ENCODE measurements at places on chromosomes 5 and 9. TPM values are rescaled to one million over a fixed set of nuclear protein-coding genes. Genes with fewer than 3 reads are reported as not detected.

Gene TLX3
- total RNA-seq = not detected

Gene SLCO6A1
- total RNA-seq = not detected

Gene SPINK13
- not detected for total RNA-seq

Gene CNTFR
- 7.4 TPM for total RNA-seq

Gene CCDC180
- 3.5 TPM for total RNA-seq

Gene TCF7
- 2.6 TPM for total RNA-seq

Gene SLC24A2
- total RNA-seq = 0.16 TPM

Gene NR6A1
- total RNA-seq = 14.5 TPM

Gene PCDH12
- not detected for total RNA-seq
